ENCODE measurements at places on chromosomes 7 and 10.

DNA sequence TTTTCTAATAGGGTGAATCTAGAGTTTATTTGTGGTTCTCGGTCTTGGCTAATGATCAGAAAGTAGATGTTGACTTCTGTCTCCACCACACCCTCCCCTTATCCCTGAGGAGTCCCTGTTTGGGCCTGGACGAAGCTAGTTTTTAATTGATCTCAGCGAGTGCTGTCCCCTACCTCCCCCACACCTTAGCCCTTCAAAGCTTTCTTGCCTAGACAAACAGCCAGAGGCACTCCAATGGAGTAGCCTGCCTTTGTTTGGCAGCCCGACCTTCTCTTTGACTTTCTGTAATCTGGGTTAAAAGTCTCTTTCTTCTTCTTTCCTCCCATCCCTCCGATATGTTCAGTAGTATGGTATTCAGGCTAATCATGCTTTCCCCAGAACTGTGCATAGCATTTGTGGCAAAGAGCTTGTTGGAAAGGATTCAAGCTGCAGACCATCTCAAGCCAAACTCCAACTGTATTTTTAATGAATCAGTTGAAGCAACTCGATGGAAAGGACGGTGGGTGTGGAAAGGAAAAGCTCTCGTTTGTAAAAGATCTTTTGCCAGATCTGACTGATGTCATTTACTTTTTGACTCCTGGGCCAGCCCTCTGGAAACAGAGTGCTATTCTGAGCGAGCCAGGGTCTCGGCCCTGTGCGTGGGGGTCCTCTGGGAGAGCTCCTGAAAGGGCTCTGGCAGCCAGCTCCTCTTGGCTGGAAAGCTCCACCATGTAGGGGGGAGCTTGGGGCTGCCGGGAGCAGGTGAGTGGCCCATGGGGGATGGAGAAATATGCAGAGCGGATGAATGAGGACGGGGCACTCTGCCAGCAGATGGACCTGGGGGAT lies 4.5 kb downstream of the FAM180A start:
- no peak for DNase-seq

DNA sequence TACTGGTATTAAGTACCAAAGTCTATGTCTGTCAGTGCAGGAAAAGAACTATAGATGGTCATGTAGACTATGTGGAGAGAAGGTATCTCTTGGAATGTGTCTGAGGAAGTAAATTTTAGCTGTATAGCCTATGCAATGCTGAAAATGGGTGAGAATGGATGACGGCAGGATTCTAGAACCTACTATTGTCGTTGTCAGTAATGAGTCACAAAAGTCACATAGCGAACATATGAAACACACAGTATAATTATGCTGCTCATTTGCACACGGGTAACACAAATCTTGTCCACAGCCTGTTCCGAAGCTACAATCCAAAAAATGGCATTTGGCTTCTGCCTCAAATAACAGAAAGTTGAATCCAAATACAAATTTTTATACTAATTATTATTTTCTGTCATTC lies 33.6 kb upstream of the KMT2E start:
- no peak for DNase-seq

GRCh38 chr10:101394524-101395133 lies 40.7 kb downstream of the BTRC start:
- no peak for DNase-seq

DNA sequence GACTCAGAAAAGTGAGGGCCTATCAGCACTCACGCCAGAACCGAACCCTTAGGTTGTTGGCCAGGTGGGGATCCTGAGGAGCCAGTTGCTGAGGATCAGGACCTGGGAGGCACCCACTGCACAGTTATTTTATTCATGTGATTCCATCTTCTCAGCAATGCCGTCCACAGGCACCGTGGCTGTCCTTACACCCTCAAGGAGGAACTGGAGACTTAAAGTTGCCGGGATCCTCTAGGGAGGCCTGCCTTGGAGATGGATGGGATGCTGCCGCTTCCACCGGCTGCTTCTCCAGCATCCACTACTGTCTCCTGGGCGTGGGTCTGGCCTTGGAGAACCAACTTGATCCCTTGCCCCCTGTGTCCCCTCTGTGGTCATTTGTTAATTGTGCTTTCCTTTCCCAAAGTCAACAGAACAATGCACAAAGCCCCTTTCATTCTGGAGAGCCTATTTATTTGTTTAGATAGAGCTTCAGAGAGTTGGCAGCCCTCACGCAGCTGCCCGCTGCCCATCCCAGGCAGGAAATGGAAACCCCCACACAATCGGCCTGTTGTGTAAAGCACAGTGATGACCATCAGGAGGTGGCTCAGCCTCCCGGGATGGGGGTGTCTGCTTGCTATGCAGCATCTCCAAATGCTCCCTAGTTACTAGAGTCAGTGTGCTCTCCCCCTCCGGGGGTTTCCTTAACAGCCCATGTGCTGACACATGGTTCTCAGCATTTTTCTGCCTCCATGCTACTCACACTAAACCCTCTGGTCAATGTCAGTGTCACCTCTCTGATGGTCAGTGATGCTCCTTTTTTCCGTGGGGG lies 52.9 kb upstream of the IGFBP3 start:
- no peak for DNase-seq

- DNase-seq = no peak
Observed at GRCh38 chr7:77330169-77330882, 85.8 kb downstream of the GSAP start.

DNA sequence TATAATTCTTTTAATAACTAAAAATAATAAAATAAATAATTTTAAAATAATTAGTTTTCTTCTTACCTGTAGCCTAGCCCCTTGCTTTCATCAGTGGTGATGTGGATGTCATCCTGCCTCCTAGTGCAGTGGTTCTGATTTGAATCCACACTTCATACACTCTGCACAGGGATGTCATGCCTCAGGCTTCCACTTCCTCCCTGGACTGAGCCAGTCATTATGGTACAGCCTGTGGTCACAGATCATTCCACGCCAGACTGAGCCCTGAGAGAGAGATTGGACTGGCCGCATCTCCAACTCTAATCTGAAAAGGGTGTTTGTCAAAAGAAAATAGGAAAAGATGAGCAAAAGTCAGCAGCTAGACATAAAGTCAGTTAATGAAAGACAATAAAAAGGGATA lies 436.2 kb upstream of the IGFBP3 start:
- DNase-seq = no peak

DNA sequence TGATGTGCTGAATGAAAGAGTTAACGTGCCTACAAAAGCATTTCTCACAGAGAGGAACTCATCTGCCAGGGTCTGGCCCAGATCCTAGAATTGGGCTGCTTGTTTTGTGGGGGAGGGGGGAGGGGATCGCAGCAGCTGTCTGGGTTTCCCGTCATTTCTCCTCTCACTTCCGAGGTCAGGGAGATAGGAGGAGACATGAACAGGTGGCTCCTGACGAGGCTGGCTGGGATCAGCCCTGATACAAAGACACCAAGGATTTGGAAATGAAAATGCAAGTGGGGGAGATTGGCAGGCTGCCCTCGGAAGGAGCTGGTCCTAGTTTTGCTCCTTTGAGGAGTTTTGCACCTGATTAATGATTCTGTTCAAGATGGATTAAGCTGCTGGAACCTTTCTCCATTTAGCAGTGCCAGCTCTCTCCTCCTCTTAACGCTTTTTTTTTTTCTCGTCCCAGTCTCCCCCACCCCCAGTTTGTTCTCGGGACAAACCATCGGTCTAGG lies 86.8 kb upstream of the KMT2C start:
- DNase-seq = no peak

- no peak for DNase-seq
Observed at GRCh38 chr7:116933465-116933864, 19.8 kb upstream of the ST7 start.

DNA sequence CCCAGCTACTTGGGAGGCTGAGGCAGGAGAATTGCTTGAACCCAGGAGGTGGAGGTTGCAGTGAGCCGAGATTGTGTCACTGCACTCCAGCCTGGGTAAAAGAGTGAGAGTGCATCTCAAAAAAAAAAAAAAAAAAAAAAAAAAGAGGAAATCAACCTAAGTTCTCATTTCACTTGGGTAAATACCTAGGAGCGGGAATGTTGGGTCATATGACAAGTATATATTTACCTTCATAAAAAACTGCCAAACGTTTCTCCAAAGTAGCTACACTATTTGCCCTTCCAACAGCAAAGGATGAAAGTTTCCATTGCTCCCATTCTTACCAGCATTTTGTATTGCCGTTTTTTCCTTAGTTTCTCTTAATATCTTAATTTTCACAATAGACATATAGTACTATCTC lies 9.8 kb downstream of the P4HA1 start:
- DNase-seq = no peak

DNA sequence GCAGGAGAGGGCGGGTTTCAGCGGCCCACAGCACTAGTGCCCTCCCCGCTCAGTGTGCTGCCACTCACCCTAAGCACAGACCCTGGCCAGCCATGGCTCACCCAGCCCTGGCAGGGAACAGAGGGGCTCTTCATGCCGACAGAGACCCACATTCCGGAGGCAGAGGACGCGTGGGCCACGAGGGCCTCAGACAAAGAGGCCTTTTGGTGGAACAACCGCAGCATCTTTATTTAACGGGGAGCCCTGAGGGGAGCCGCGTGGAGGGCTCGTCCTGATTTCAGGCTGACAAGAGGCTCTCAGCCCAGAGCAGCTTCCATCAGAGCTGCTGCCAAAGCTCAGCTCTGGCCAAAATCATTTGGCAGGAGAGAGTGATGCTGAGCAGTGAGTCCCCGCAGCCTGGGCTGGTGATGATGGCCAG lies 127.8 kb downstream of the SH3PXD2A start:
- no peak for DNase-seq

GRCh38 chr10:30944005-30944404 lies 87.7 kb downstream of the ZNF438 start:
- no peak for DNase-seq

- no peak for DNase-seq
Observed at GRCh38 chr10:132234860-132235259, 48.1 kb downstream of the DPYSL4 start.

- DNase-seq = no peak
Observed at GRCh38 chr10:104037261-104037951, 48.3 kb downstream of the COL17A1 start.

DNA sequence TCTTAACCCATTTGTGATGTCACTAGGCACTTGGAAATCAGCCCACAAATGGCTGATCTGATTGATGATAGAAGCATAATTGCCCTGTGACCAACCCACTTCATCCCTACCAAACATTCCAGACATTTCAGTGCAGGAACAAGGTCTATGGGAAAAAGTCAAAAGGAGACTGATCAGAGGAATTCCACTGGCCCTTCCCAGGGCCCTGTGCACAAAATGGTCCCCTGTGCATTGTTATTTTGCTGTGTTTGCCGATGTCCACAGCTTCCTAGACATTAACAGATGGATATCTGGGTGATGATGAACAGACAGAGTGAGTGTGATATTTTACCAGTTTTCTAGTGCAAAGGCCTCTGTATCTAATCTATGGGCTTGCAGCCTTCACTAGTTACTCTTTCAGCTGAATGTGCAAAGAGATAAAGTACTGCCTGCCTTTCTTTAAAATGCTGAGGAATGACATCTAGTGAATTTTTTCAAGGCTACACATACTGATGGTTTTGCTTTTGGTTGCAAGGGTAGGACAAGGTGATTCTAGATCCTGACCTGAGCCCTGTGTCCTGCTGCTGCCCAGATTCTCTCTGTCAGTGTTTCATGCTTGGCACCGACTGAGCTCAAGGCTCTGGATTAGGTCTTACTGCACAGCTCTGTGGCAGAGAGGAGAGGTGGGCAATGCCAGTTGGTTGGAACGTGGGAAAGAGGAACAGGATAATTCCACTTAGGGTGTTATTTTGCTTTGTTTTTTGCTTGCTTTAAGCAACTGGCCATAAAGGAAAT lies 55.4 kb downstream of the CALD1 start:
- DNase-seq = no peak

DNA sequence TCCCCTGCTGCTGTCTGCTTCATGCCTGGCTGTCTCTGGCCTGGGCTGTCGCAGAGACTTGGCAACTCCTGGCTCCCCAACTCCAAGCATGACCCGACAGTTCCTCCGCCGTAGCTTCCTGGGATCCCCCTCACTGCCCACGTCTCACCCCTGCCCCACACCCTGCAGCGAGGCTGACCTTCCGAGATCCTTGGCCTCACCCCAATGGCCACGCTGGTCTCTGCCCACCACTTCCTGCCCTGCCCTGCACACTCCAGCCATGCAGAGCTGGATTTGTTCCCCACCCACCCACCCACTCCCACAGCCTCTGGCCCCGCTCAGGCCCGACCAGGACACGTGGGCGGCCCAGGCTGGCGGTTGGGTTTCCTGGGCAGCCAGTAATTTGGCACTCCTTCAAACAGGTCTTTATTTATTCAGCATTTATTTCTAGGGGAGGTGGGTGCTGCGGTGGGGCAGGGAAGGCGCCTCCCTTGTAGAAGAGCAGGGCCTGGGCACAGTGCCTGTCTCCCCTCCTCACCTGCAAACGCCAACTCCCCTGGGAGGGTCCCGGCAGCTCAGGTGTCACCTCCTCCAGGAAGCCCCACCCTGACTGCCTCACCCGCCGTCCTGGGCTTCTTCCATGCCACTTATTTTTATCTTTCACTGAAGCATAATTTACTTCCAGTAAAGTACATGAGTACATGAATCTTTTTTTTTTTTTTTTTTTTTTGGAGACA lies 25.5 kb downstream of the GTF2IRD1 start:
- no peak for DNase-seq

GRCh38 chr10:14014423-14014822 lies 316.3 kb downstream of the FRMD4A start:
- no peak for DNase-seq

DNA sequence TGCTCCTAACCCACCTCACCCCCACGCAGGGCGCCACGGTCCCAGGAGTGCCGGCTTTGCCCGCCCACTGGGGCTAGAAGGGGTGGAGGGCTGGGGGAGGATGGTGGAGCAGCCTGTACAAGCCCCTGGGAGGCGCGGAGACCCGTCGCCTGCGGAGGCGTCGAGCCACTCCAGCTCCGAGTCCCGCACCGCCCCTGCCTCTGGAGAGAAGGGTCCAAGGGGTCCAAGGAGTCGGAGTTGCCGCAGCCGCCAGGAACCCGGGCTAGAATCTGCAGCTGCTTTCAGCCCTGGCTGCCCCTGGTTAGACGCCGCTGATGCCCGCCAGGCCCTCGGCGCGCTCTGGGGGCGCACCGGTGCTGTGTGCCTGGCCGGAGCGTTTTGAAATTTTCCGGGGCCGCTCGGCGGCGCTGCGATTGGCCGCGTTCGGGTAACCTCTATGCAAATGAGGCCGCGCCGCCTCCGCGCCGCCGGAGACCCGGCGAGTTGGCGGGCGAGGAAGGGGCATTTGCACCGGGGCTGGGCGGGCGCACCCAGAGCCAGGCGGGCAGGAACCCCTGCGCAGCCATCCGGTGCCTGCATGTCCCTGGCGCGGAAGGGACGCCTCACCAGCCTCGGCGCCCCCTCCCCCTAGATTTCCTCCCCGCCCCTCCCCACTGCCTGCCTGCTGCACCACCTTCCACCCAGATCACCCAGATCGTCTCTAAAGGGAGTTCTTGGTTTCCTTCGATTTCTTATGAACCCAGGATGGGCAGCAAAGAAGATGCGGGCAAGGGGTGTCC lies at the start of gene HMX2:
Gene HMX2, plus strand, starts transcription at position 502 of the 779 bp plus-strand sequence. Its CDS starts 243 bp downstream, at position 745.
- DNase-seq = no peak

GRCh38 chr7:36262309-36263094 lies 109.4 kb downstream of the EEPD1 start:
- no peak for DNase-seq

- DNase-seq = no peak
Observed at GRCh38 chr7:102073931-102074880, 212.5 kb upstream of the SH2B2 start.
